ENCODE measurements at places on chromosomes 4 and X. TPM values are rescaled to one million over a fixed set of nuclear protein-coding genes. Genes with fewer than 3 reads are reported as not detected.
A peak's percentile ranks its signal among the peaks of the same experiment; 100 is the strongest.

- no peak for DNase-seq
- H3K4me1 ChIP-seq = no peaks in the 10 kb centered on the region
- H3K4me3 ChIP-seq = no peak within 1 kb of the TSS
These were observed at the start of gene SULT1E1 for GRCh38 chr4:69860052-69860451. SULT1E1 (minus strand) TSS chr4:69860145; CDS start chr4:69857644, 2,501 bp downstream.

DNA sequence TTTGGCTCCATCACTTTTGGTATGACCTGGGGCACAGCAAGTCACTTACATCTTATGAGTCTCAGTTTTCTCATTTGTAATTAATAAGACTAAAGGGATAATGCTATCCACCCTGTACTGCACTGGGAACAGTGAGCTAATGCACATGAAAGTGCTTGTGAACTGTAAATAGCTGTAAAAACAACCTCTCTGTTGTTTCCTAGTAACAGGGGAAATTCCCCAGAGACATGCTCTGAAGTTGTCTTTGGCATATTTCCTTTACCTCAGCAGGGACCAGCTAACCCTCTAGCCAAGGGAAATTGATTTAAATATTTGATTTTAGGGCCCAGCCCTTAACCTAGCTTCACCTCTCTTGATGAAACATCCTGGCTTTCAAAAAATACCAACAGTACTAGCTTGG, 6.1 kb upstream of the CYSLTR1 start:
- DNase-seq = no peak
- no peak overlapping the region for H3K4me3 ChIP-seq
- H3K27ac ChIP-seq = peak overlapping the region; percentile 76
- H3K36me3 ChIP-seq = no peaks in the 10 kb centered on the region

DNA sequence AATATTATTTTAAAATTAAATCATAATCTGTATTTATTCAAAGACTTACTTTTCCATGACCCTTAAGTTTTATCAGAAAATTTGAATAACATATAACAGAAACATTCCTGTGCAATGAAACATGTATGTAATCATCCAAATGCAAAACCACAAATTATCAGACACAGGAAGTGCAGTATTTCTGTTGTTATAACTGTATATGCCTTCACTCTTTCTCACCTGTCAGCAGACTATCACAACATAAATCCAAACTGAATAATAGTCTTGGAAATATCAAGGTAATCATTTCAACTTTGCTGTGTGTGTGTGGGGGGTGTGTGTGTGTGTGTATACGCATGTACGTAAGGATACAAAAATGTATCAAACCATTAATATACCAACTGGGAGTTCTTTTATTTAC, 285.9 kb downstream of the SLC7A11 start:
- H3K4me3 ChIP-seq = no peak overlapping the region
- H3K27me3 ChIP-seq = no peaks in the 10 kb centered on the region

DNA sequence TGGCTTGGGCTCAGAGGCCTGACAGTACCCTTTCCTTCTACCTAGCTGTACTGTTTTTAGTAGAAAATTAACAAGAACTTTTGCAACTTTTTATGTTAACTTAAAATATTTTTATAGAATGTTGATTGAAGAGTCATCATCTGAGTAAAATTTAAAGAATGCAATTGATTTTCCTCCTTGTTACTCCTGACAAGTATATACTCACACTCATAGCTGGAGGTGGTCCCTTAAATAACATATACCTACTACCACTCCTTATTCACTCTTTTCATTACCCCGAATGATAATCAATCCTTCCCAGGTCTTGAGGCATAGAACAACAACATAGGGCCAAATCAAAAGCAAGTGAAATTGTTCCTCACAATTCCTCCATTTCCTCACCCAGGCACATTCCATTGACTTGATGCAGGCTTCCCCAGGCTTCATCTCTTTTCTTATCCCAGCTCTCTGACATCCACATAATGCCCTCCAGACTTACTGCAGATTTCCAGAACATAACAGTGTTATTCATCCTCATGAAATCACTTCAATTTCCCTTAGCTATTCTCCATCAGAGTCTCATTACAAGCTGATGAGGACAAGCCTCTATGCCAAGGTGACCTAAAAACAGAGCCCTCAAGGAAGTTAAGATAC, 73.2 kb upstream of the ANXA10 start:
- no peak overlapping the region for H3K4me3 ChIP-seq
- no peak for DNase-seq
- no peak overlapping the region for H3K27ac ChIP-seq
- no peaks in the 10 kb centered on the region for H3K36me3 ChIP-seq

OPRPN gene
- total RNA-seq = not detected

PDZD4 gene
- total RNA-seq = 5.8 TPM
